ENCODE measurements at places on chromosomes 12 and 14. TPM values are rescaled to one million over a fixed set of nuclear protein-coding genes. Genes with fewer than 3 reads are reported as not detected.

Gene PPP1R36
- total RNA-seq, result 0.35 TPM

Gene MGAT4C
- total RNA-seq, result not detected

Gene GALNT8
- total RNA-seq, result not detected

Gene PTHLH
- total RNA-seq, result 3.3 TPM

Gene FAM90A1
- not detected for total RNA-seq

Gene DLGAP5
- 0.94 TPM for total RNA-seq

Gene KRT1
- not detected for total RNA-seq

Gene FAM222A
- total RNA-seq, result 9.1 TPM

Gene GABARAPL1
- 52.6 TPM for total RNA-seq

Gene ABCC9
- total RNA-seq, result 10.1 TPM

Gene FERMT2
- 109 TPM for total RNA-seq

Gene PDE3A
- total RNA-seq, result 0.29 TPM

Gene PTPRO
- 0.70 TPM for total RNA-seq

Gene LEMD3
- 19.8 TPM for total RNA-seq

Gene YBX3
- 202 TPM for total RNA-seq

Gene IQSEC3
- total RNA-seq, result not detected

Gene WNT5B
- 17.6 TPM for total RNA-seq

Gene USP44
- total RNA-seq, result 0.05 TPM

Gene HELB
- 0.99 TPM for total RNA-seq

Gene KRT82
- not detected for total RNA-seq

Gene FRS2
- 66.8 TPM for total RNA-seq

Gene GPD1
- total RNA-seq, result 54.1 TPM

Gene PRH2
- not detected for total RNA-seq
